Fibroblast of mammary gland (primary cell): ENCODE measurements at places on chromosomes 2 and 18.
A peak's percentile ranks its signal among the peaks of the same experiment; 100 is the strongest.

- peak; percentile 7 for DNase-seq
Observed at GRCh38 chr2:105875241-105875640, 130.5 kb downstream of the NCK2 start.

GRCh38 chr2:205984381-205984780 is 101.6 kb downstream of the INO80D start:
- DNase-seq: no peak

- no peak for DNase-seq
Observed at GRCh38 chr2:128412181-128412871, 93.7 kb upstream of the HS6ST1 start.

GRCh38 chr2:222754324-222754930 is 83.0 kb downstream of the MOGAT1 start:
- DNase-seq: no peak

DNA sequence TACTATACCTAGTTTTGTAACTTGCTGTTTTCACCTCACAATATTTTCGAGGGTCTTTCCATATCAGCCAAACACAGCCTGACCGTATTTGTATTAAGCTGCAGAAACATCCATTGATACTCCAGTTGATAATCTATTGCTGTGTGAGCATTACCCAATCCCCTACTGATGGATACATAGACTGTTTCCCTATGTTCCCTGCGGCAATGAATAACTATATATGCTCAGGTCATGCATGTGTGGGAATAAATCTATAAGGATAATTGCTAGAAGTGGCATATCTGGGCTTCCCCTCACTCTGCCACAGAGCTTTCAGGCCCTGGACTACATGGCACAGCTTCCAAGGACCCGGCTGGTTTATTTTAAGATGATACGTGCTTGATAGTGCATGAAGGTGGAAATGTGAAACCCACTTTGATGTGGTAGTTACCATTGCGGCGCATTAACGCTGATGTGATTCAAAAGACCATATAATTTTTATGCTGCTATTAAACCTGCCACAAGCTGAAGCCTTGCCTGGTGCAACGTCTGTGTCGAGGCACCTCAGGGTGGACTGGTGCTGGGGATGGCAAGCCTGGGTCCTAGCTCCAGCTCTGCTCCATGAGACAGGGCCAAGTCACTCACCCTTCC is 130.8 kb upstream of the MSH6 start:
- DNase-seq: no peak

DNA sequence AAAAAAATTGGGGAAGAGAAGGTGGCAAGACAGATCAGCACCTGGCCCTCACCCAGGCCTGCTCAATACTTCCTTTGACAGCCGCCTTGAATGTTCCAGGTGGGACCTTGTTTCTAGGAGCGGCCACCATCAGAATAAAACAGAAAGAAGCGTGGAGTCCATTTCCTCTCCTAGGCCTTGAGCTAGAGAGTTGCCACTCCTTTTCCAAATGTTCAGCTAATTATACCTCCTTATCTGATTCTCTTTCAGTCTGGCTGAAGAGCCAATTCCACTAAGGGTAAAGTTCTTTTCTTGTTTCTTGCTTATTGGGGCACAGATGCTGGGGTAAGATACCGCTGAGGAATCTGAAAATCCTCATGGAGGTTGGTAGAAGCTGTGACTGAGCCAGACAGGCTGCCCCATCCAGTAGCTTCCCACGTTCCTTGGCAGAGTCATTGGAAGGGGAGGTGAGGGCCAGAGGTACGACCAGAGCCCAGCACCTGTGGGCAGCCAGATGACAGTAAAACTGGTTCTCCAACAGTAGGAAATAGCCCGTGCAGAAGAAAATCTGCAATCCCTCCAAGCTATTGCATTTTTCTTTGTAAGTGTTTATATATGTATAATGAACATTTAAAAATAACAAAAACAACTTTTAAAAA is 51.5 kb downstream of the PLB1 start:
- DNase-seq: no peak

DNA sequence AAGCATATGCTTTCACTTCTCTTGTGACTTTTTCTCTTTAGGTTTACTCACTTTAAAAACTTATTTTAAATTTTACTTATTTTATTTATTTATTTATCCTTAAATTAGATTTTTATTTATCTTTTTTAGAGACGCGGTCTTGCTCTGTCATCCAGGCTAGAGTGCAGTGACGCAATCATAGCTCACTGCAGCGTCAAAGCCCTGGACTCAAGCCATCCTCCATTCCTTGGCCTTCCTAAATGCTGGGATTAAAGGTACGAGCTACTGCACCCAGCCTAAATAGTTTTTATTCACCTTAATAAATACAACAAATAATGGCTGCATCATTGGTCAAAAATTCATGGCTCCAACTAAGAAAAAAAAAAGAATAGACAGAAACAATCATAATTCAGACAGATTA is 415.7 kb upstream of the FIGN start:
- DNase-seq: peak; percentile 84

DNA sequence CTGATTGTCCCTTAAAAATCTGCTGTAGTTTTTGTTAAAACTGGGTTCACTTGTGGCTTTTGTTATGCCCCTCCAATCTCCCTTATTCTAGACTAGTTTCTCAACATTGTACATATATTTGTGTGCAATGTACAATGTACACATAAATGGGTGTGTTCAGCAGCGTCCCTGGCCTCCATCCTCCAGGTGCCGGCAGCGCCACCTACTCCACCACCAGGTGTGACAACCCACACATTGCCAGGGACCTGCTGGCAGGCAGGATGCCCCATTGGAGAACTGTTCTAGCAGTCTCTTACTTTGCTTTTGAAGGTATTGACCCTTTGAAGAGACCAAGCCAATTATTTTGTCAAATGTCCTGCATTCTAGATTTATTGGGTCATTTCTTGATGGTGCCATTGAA is 75.4 kb downstream of the SH3RF3 start:
- DNase-seq: no peak

GRCh38 chr2:75915851-75916634 is 205.3 kb upstream of the GCFC2 start:
- DNase-seq: no peak

DNA sequence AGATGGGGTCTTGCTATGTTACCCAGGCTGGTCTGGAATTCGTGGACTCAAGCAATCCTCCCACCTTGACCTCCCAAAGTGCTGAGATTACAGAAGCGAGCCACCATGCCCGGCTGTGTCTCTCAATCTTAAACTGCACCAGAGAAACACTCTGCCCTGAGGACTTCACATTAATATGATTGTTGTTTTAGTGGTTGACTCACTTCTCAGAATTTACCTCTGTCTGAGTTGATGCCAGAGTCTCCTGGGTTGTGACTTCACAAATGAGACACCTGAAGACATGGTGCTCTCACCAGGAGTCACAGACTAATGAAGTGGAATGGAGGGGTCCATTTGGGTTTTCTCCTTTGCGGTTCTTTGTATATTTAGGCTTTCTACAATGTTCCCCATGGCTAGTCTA is 61.0 kb upstream of the TGIF1 start:
- DNase-seq: no peak

- no peak for DNase-seq
Observed at GRCh38 chr18:1455605-1456004, 550.9 kb downstream of the ADCYAP1 start.

DNA sequence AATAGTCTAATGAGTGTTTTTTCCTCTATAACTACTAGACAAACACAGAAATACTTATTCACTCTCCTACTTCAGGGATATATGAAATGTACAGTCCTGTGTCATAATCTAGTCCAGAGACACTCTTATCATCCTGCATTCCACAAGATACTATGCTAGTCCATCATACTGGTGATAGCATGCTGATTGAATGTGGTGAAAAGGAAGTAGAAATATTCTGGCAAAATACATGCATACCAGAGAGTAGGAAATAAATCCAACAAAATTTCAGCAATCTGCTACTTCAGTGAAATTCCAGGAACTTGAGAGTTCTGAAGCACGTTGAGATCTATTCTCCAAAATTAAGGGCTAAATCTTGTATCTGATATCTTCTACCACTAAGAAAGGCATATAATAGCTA is 353.9 kb downstream of the PID1 start:
- DNase-seq: peak; percentile 11

DNA sequence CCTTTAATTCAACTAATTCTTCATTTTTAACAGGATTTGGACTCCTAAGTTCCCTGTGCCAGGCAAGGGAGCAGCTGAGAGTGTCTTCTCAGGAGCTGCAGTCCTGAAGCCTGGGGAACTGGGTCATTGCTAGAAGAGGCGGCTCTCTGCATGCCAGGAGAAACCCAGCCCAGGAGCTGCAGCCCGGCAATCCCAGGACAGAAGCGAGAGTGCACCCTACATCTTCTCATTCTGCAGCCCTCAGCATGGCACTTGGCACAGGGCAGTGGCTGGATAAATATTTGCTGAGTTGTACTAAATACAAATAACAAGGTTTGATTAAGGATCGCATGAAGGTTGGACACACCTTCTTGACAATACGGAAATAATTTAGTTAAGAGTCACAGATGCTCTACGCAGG is 244.9 kb upstream of the PXDN start:
- no peak for DNase-seq
